ENCODE measurements at places on chromosomes 1 and 21. TPM values are rescaled to one million over a fixed set of nuclear protein-coding genes. Genes with fewer than 3 reads are reported as not detected.

OR2T29 gene
- polyA plus RNA-seq, result not detected

RPE65 gene
- polyA plus RNA-seq, result not detected

RIPK4 gene
- polyA plus RNA-seq, result not detected

OR2AK2 gene
- not detected for polyA plus RNA-seq

KLF17 gene
- not detected for polyA plus RNA-seq

LRP8 gene
- polyA plus RNA-seq, result 2.7 TPM

NKAIN1 gene
- polyA plus RNA-seq, result not detected

KTI12 gene
- 38.8 TPM for polyA plus RNA-seq

OR2T27 gene
- polyA plus RNA-seq, result not detected

RIMS3 gene
- 5.4 TPM for polyA plus RNA-seq

NUP210L gene
- polyA plus RNA-seq, result 0.06 TPM

LRRIQ3 gene
- 1.3 TPM for polyA plus RNA-seq

ATP1A4 gene
- not detected for polyA plus RNA-seq

ASCL5 gene
- polyA plus RNA-seq, result not detected

ADGRL2 gene
- not detected for polyA plus RNA-seq

SLC1A7 gene
- polyA plus RNA-seq, result 0.08 TPM

LRRC53 gene
- polyA plus RNA-seq, result not detected

SLAMF1 gene
- polyA plus RNA-seq, result 48.5 TPM

CHIT1 gene
- polyA plus RNA-seq, result not detected

FCRL2 gene
- not detected for polyA plus RNA-seq

ADGRB2 gene
- 0.24 TPM for polyA plus RNA-seq

SYNC gene
- not detected for polyA plus RNA-seq

LAPTM5 gene
- 589 TPM for polyA plus RNA-seq

TMPRSS3 gene
- polyA plus RNA-seq, result 2.0 TPM

GUCA2A gene
- polyA plus RNA-seq, result not detected

PLA2G4A gene
- polyA plus RNA-seq, result not detected

SLC44A5 gene
- polyA plus RNA-seq, result 0.53 TPM

IFI44L gene
- 12.7 TPM for polyA plus RNA-seq

GRIK3 gene
- polyA plus RNA-seq, result not detected

KRTAP19-8 gene
- not detected for polyA plus RNA-seq

OPTC gene
- not detected for polyA plus RNA-seq

FOXO6 gene
- polyA plus RNA-seq, result not detected

NMNAT2 gene
- polyA plus RNA-seq, result not detected

WLS gene
- not detected for polyA plus RNA-seq

GNPAT gene
- polyA plus RNA-seq, result 33.2 TPM

CHRM3 gene
- not detected for polyA plus RNA-seq

FCGR3A gene
- polyA plus RNA-seq, result 44.6 TPM

CAPN9 gene
- polyA plus RNA-seq, result not detected

SERPINC1 gene
- not detected for polyA plus RNA-seq

LRRC3 gene
- 0.17 TPM for polyA plus RNA-seq

TGFBR3 gene
- 78.5 TPM for polyA plus RNA-seq

INSRR gene
- polyA plus RNA-seq, result not detected

ACOT11 gene
- polyA plus RNA-seq, result 0.09 TPM

CHIA gene
- not detected for polyA plus RNA-seq

SYT6 gene
- not detected for polyA plus RNA-seq

CNR2 gene
- polyA plus RNA-seq, result 5.3 TPM

NPHS2 gene
- not detected for polyA plus RNA-seq

KPRP gene
- not detected for polyA plus RNA-seq

ACKR1 gene
- polyA plus RNA-seq, result not detected

NR1I3 gene
- polyA plus RNA-seq, result not detected

HAO2 gene
- not detected for polyA plus RNA-seq

C1orf226 gene
- polyA plus RNA-seq, result not detected

NBPF14 gene
- polyA plus RNA-seq, result 5.6 TPM

SUSD4 gene
- polyA plus RNA-seq, result 4.2 TPM

LCE1E gene
- not detected for polyA plus RNA-seq
